Right forelimb (tissue), 1 donor: ENCODE measurements at places on chromosomes 12 and 14.
A peak's percentile ranks its signal among the peaks of the same experiment; 100 is the strongest.

DNA sequence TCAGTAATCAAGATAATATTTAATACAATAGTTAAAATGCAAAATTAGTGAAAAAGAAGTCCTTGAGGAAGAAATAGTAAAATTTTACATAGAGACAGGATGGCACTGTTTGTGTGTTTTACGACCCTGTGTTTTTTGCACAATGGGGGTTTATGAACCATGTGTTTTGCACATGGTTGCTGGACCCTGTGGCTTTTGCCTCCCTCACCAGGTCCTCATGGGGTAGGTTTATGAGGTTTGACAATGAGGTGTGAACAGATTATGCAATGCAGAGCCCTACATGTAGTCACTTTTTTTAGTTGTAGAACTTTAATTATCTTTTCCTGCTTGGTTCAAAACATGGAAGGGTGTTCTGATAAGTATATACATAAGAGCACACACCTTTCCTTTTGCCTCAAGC is 366.3 kb upstream of the FAR2 start:
- no peak for DNase-seq

- no peak for DNase-seq
These were observed 156.5 kb downstream of the EPS8 start for GRCh38 chr12:15632708-15633107.

- peak; percentile 49 for DNase-seq
These were observed 421 bp downstream of the GLT1D1 start for GRCh38 chr12:128853600-128854197.

DNA sequence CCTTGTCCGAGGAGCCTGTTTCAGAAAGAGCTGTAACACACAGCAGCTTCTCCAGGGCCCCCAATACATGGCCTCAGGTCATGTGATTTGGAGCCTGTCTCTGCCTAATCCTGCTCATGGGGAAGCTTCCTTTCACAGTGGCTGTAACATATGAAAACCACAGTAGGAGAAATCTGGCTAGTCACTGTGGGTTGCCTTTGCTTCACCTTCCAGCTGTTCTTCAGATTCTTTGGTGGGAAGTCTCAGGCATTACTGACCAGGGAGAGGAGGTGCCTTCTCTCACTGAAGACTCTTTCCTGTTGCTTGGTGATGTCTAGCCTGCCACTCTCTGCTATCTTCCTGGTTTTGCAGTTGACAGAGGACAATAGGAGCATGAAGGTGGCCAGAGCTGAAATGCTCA is 350.6 kb downstream of the DPF3 start:
- peak; percentile 30 for DNase-seq

- DNase-seq = no peak
These were observed 14.3 kb downstream of the JDP2 start for GRCh38 chr14:75442166-75442565.

DNA sequence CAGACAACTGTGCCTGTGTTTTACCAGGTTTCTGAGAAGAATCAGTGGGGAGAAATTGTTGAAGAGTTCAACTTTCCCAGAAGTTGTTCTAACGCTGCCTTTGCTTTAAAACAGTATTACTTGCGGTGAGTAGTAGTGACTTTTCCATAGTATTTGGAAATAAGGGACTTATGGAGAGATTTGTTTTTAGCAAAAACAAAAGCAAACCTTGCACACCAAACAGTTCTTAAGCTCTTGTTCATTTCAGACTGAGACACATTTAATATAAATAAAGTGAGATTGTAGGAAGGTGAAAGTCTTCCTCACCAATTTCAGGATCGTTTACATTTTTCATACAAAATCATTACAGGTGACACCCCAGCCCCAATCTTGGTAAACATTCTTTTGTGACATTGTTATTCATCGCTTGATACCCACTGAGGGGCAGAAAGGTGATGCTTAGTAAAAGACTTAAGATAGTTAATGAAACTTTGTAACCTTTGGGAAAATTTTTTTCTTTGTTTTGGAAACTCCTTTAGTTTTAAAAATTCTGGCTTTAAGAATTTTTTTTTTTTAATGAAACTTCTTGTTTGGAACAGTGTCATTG is 1.8 kb downstream of the ARID2 start:
- DNase-seq = no peak

DNA sequence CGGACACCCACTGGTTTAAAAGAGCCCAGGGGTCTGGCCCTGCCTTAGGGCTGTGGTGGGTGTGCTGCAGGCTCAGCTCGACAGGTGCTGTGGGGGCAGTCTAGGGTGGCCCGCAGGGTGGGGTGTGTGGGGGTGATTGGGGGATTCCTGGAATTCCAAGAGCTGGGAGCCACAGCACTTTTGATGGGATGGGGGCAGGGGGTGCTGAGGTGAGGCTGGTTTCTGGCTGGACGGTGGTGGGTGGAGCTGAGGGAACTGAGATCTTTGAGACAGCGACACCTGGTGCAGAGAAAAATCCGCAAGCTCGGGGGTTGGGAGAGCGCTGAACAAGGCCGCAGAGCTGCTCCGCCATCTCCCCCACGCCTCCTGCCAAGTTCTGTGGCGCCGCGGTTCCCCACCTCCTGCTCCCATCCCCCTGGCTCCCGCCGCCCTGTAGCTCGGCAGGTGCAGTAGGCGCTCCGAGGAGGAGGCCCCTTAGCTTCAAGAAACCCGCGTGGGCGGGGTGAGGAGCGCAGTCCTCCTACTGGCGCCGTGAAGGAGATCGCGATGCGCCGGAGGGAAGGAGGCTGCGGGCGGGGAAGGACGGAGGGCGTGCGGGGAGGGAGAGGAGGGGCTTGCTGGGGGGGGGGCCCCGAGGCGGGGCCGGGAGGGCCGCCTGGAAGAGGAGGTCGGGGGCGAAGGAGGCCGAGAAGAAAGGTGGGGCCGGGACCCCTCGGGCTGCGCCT is 1.3 kb upstream of the TEDC1 start:
- peak; percentile 91 for DNase-seq

DNA sequence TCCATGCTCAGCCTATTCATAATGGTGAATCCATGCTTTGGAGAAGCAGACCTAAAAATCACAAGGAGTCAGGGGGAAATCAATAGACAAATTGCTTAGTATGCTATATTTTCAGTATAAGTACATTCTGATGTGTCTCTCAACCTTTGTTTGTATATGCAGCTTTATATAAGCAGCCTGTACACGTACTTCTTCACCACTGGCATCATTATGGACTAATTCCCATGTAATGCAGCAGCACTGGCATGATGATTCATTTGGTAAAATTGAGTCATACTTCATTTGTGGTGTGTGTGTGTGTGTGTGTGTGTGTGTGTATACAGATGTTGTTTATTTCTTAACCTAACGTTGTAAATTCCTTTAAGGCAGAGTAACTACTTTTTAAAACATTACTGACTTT is 10.9 kb downstream of the DCP1B start:
- no peak for DNase-seq

DNA sequence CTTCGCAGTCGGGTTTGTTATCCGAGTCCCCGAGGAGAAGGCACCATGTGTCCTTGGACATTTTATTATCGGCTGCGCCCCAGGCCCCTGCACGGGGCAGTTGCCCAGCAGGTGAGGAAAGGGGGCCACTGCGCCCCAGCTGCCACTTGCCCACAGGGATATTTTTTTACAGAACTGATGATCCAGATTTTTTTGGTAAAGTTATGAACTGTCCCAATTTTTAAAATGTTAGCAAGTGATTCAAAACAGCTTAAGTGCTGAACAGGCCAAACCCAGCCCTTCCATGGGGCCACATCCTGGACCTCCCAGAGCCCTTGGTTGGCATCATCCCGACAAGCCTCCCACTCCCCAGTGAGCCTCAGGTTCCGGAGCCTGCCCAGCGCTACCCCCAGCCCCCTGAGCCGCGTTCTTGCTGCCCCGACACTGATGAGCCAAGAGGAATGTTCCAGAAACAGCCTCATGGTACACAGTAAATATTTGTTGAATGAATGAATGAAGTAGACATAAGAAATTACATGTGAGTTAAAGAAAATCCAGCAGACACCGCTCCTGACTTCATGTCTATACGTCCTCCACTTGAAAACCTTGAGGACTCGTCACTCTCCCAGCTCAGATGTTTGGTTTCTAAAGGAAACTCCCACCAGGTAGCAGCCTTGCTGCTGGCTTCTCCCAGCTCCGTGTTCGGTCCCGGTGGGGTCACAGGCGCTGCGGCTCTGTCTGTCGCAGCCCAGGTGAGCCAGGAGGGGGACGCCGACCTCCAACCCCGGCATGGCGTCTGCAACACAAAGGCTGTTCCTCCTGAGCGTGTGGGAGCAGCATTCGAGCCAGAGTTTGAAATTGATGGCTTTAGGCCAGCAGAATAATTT is 88.5 kb downstream of the ADGRD1 start:
- DNase-seq = no peak

- DNase-seq = no peak
These were observed 60.8 kb upstream of the MED13L start for GRCh38 chr12:116338064-116338846.

- no peak for DNase-seq
These were observed 22.5 kb downstream of the PDE3A start for GRCh38 chr12:20390846-20391245.

DNA sequence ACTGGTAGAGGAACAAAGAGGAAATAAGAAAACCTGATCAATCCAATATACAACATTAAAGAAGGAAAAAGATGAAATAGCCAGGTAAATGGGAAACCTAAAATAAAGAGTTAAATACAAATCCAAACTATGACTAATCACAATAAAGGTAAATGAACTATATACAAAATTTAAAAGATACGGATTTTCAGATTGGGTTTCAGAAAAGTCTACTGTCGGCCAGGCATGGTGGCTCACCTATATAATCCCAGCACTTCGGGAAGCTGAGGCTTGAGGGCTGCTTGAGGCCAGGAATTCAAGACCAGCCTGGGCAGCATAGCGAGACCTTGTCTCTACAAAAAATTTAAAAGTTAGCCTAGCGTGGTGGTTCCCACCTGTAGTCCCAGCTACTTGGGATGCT is 39.9 kb upstream of the CHGA start:
- DNase-seq = no peak

GRCh38 chr12:5963515-5963914 is 18.5 kb upstream of the ANO2 start:
- no peak for DNase-seq

DNA sequence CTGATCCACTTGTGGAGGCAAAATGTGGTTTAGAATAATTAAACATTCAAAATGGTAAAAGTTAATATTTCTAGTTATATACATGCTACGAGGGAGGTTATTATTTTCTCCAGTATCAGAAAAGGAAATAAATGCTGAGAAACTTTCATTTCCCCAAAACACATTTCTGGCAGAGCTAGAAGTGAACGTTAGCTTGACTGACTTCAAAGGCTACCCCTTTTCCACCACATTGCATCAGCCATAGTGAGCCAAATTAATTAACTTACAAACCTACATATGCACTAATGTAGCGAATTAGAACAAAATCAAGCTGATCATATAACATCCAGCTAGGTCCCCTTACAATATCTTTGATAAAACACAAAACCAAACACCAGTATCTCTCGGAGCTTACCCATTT is 49.3 kb upstream of the RERGL start:
- DNase-seq = no peak

- no peak for DNase-seq
These were observed 391.9 kb upstream of the ATP2B1 start for GRCh38 chr12:90100579-90100978.

DNA sequence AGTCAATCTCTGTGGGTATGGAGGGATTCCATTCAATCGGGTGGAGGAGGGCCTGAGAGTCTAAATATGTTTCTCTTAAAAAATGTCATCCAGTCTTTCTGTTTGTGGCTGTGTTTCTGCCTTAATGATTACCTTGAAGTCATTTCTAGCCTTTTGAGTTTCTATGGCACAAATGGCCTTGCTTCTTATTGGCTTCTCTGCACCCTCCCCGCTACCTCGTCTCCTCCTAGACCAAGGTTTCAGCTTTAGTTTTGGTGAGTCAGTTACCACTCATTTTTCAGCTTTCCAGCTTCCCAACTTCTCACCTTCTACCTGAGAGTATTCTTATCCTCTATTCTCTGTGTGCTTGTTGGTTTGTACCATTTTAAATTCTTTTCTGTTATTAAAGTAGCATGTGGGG is 159.2 kb downstream of the SYNE2 start:
- no peak for DNase-seq

DNA sequence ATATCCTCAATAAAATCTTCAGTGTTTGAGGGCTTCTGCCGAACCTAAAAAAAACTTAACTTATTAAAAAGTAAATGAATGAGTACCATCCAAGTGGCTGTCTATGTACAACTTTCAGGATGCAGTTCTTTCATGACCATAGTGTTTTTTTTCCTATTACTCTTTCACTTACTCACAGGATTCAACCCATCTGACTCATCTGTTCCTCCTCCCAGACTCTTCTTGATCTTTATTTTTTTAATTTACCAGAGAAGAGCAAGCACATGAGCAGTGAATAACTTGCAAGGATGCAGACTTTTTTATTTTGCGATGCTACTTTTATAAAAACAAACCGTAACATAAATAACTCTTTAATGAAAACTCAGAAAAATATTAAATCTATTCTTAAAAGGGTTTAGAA is 24.5 kb downstream of the RECQL start:
- no peak for DNase-seq

- no peak for DNase-seq
These were observed 472.4 kb downstream of the ATP23 start for GRCh38 chr12:58413794-58414193.

DNA sequence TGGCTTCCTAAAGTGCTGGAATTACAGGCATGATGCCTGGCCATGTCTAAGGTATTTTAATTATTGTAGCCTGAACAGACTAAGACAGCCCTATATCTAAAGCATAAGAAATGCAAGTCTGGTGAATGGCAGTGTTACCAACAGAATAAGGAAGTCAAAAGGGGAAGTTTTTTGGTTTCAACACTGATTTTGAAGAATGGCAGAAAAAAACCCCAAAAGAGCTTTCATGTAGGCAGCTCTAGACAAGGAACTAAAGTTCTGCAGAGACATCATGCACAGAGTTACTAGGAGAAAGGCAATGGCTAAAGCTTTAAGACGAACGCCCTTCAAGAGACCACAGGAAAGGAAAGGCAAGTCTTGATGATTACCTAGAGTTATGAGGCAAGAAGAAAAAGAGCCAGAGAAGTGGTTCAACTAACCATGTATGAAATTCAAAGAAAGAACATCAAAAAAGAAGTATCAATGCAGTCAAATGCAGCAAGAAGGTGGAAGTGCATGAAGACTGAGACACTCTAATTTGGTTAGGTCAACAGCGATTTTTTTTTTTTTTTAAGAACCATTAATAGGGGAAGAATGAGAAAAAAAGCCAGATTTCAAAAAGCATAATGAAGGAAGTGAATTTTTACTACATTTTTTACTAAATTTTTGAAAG is 50.8 kb downstream of the RPS6KA5 start:
- no peak for DNase-seq

GRCh38 chr12:65695113-65695865 is 129.0 kb upstream of the HMGA2 start:
- DNase-seq = no peak
